Ascending aorta (tissue), 2 donors: ENCODE measurements at places on chromosomes 2 and 18.

DNA sequence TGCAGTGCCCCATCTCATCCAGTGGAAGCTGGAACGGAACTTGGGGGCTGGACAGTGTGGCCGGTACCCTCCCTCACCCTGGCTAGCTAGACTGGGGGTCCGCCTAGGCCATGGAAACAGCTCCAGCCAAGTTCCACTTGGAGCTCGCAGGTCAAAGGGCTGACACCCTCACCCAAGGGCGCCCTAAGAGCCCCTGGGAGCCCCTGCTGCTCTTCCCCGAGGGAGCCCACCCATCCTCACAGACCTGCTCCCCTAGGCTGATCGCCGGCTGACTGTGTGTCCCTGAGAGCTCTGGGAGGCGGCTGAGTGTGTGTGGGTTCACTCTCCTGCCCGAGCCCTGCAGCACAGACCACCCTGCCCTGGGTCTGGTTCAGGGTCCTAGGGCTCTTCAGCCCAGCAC, 118.2 kb upstream of the OTOS start:
- DNase-seq: no peak

GRCh38 chr18:68445668-68446426, 269.1 kb downstream of the TMX3 start:
- no peak for DNase-seq

GRCh38 chr2:205785507-205786260, 103.4 kb downstream of the NRP2 start:
- DNase-seq: no peak

GRCh38 chr2:10795508-10796046, 17.0 kb downstream of the PDIA6 start:
- DNase-seq: no peak

- DNase-seq: no peak
These were observed 262.7 kb downstream of the TWIST2 start for GRCh38 chr2:239110595-239111048.

DNA sequence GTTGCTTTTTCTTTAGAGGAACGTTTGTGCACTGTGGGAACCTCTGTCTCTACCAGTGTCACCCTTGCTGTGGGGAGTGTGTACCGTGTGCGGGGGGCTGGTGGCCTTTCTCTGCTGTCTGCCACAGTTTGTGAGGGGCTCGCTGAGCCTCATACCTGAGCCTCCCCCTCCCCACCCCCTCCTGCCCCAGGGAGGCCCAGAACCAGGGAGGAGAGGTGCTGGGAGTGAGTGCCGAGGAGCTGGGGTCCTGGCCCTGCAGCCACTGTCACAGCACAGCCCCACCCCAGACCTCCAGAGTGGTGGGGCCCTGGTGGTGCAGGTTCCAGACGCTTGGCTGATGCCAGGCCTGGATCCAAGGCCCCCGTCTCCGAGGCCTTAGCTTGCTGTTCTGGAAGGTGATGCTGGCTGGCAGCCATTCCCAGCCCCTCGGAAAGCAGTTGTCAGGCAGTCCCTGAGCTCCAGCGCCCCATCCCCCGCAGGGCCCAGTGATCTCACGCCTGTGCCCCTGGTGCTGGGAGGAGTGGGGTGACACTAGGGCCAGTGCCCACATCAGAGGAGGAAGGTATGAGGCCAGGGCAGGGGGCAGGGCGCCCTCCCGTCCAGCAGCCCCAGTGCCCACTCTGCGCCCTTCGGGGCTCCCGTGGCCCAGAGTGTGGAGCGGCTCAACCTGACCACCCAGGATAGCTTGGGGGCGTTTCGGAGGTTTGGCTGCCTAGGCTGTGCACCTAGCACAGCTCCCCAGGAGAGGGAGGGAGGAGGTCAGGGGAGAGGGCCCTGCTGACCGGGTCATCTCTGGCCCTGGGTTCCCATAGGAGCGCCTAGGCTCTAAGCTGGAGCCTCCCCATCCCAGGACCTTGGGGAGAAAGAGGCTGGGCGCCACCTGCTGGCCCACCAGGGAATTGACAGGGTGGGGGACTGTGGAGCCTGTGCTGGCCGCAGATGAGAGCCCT, 53.0 kb upstream of the ALPP start:
- DNase-seq: peak; percentile 8

GRCh38 chr18:33304277-33304676, 136.2 kb downstream of the CCDC178 start:
- DNase-seq: no peak

DNA sequence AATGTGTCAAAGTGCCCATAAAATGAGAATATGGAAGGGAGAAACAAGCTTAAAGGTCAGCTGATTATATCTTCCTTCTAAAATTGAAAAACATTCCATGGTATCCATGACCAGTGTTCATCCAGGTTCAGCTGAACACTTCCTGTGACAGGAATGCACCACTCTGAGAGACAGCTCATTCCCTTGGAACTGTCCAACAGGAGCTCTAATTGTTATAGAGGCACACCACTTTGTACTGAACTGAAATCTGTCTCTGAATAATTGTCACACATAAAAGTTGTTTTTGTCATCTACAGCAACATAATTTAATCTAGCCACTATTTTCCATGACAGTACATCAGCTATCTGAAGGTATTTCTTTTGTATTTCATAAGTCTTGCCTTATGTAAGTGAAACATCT, 195.9 kb upstream of the ZNF804A start:
- no peak for DNase-seq

DNA sequence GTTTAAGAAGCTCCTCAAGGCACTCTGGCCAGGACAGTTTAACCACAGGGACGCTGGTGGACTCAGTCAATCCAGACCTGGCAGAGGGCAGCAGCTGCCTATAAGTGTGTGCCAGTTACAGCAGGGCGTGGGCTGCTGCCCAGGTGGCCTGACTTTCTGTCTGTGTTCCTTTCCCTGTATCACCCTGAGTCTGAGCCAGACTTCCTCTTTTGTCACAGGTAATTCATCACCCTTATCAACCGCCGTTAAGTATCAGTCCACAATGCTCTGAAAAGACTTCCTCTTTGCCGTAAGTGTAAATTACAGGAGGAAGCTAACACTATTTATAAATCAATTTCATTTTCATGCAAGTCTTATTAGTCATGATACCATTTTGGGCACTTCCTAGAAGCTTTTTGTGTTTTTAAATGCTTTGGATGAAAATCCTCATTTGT, 7.0 kb downstream of the LPIN1 start:
- DNase-seq: no peak

- DNase-seq: no peak
These were observed 286.2 kb downstream of the ARL6IP6 start for GRCh38 chr2:153004627-153005026.

DNA sequence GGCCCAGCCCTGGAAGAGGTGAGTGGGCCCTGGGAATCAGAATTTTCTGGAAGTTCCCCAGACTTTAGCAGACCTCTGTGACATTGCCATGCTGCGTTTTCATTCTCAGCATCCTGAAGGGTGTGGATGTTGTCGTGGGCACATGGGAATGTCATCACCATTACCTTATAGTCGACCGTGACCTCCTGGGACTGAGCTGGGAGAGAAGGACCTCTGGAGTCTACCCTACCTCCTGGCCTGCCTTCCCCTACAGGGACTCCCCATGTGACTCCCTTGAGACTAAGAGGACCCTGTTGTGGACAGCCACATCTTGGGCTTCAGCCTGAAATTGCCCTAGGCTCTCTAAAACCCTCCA, 43.0 kb downstream of the CNGA3 start:
- DNase-seq: no peak

DNA sequence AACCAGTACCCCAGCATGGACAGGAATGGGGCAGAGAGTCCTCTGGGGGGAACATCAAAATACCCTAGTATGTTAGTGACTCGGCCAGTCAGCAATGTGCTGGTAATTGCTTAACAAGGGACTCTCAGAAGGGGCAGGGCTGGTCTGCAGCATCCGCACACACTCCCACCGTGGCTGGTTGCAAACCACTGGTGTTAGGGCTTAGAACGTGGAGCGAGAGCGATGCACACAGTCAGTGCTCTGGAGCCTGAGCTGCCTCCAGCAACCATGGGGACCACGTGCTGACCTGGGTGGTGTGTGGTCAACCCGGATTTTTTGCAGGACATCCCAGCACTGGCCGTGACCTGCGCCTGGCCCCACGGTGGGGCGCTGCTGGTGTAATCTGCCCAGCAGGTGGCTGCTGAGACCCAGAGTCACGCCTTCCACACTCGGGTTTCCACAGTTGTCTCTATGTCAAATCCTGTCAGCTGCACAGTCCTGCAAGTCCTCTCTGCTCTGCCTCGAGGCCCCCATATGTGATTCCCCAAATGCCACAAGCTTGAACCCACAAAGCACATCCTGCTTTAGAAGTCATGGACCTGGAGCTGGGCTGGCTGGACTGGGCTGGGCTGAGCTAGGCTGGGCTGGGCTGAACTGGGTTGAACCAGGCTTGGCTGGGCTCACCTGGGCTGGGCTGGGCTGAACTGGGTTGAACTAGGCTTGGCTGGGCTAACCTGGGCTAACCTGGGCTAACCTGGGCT, 50.6 kb upstream of the GPC1 start:
- DNase-seq: no peak

- DNase-seq: no peak
These were observed 1136.9 kb upstream of the TMEFF2 start for GRCh38 chr2:193331676-193332075.

GRCh38 chr2:28676152-28676835, 75.3 kb upstream of the PPP1CB start:
- DNase-seq: no peak

GRCh38 chr2:180555391-180555965, 424.9 kb upstream of the UBE2E3 start:
- DNase-seq: no peak

GRCh38 chr2:173457366-173457765, 102.7 kb downstream of the CDCA7 start:
- DNase-seq: no peak

DNA sequence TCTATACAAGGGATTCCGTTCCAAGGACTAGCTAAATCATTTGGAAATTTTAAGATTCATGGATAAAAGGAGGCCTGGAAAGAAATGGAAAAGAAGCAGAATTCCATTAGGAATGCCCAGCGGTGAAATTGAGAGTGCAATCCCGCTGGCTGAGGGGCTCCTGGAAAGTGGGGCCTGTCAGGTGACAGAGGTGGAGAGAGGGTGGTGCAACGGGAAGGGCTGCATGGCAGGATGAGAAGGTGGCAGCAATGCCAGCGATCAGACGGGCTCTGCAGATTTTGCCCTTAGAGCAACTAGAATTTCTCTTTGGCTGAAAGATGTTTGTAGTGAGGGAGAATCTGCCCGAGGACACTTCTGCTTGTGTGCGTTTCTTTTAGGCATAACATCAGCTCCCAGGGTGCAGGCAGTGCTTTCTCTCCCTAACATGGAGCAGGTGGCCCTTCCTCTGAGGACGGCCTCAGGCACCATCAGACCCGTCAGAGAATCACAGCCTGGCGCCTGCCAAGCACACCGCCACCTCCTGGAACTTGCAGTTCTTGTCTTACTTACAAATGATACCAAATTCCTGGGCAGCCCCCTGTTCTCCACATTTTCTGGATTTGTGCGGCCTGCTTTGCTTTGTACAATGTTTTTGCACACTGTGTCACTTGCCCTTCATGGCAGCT, 261.6 kb downstream of the NDUFA10 start:
- DNase-seq: peak; percentile 62

DNA sequence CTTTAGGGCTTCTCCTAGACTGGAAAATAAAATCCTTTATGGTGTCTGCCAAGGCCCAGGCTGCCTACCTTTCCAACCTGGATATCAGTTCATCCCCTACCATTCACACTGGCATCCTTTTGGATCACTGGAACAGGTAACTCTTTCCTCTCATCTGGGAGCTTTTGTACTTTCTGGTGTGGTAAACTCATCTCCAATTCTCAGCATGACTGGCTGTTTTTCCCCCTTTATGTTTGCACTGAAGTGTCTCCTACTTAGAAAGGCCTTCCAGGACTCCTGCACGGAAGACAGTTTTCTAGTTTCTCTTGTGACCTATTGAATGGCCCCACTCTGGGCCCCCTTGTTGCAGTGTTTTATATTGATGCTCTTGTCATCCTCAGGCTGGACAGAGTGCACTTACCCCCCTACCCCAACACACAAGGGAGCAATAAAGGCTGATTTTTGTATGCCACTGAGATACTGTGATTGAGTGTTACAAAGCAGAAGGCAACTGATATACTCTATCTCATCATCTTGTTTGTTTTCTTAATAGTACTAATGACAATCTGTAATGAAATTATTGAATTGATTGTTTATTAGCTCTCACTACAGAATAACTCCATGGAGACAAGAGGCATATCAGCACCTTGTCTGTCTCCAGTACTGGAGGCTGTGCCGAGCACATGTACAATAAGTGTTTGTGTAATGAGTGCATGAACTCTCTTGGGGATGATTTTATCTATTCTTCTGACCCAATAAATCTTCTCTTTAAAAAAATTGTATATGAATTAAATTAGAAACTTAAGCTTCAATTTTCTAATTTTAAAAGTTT, 129.9 kb downstream of the PIEZO2 start:
- DNase-seq: no peak

DNA sequence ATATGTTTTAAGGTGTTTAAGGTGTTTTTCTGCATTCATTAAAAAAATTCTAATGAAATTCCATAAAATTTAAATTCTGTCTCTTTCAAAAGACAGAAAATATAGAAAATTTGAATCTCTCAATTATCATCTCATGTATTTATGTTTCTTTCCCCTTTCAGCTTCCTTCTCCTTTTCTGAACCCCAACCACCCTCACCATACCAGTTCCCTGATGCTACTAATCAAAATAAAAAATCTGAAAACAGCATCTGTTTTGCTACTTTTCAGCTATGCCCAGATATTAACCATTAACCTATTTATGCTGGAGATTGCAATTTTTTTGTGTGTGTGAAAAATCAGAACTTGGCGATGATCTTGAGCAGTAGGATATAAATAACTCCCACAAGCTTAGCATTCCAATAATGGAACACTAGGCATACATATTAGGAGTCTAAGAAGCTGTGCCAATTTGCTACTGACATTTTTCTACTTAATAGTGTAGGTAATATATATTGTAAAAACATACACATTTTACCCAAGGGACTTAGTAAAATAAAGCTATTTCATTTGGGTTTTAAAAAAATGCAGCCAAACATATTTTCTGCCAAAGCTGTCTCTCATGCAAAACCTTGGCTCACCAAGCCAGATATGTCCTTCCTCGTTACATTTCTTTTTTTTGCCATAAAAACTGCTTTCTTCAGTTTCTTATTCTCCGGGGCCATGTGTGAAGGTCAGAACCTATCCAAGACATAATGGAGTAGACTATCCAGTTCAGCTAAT, 32.6 kb upstream of the AGPS start:
- DNase-seq: no peak

- DNase-seq: no peak
These were observed 66.0 kb downstream of the HPCAL1 start for GRCh38 chr2:10368491-10369231.

- DNase-seq: no peak
These were observed 40.7 kb downstream of the TEX44 start for GRCh38 chr2:231633241-231633976.

GRCh38 chr18:41599466-41599865, 355.6 kb upstream of the PIK3C3 start:
- DNase-seq: no peak

DNA sequence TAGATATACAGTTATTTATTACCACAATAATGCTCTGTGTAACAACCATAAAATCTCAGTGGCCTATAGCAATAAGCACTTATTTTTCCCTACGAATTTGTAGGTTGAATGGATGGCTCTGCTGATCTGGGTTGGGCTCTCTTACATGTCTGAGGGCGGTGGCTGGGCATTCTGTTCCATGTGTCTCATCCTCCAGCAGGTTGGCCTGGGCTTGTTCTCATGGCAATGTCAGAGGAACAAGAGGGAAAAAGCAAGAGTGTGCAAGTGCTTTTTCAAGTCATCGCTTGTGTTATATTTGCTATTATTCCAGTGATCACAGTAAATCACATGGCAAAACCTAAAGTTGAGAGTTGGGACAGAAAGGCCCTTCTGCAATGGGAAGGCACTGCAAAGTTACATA, 30.4 kb upstream of the MYO3B start:
- DNase-seq: no peak

- no peak for DNase-seq
These were observed 84.8 kb upstream of the GATA6 start for GRCh38 chr18:22084547-22084946.
